ENCODE measurements at places on chromosomes 2 and 18. TPM values are rescaled to one million over a fixed set of nuclear protein-coding genes. Genes with fewer than 3 reads are reported as not detected.

Gene MATN3
- 9.1 TPM for total RNA-seq

Gene UBE2F
- 56.6 TPM for total RNA-seq

Gene CCDC141
- 11.2 TPM for total RNA-seq

DNA sequence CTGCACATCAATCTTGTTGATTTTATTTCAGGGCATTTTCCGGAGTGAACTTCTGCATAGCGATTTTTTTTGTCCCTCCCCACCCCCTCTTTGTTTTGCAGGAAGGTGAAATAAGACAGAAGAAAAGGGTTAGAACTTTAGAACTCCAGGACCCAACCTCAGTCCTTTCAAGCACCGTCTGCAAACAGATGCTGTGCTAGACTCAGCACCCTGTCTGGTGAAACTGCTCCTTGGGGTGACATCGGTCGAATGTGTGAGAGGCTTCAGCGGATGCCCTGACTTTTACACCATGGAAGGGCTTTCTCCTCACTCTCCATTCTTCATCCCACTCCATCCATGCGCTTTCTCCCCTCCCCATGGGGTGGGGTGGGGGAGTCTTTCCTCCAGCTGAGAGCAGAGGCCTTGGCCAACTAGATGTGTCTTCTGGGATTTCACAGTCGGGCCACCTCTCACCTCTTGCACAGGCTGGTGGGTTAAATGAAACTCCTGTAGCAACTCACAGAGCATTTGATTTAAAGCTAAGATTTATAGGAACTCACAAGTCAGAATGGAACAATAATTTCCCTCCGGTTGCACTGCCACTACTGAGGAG, 43.3 kb upstream of the EDAR start:
- no peak for DNase-seq

DNA sequence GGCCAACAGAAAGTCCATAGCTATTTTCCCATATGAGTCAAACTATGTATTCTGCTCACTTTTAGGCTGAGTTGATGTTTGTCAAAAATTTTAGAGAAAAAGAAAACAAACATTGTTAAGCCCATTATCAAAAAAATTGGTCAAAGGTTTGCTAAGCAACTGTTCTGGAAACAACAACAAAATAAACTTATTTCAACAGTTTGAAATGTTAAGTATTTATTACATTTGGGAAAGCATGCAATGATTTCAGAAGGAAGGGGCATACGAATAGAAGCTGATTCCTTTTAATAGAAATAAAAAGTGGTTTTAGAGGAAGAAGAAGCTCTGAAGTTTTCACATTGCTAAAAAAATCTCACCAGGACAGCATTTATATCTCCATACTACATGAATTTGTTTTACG, 1837.5 kb upstream of the CELF4 start:
- no peak for DNase-seq

GRCh38 chr18:47560723-47561715, 309.6 kb upstream of the SKOR2 start:
- DNase-seq, result no peak
